AG04450 (cell line): ENCODE measurements at places on chromosomes 16 and 17.
A peak's percentile ranks its signal among the peaks of the same experiment; 100 is the strongest.

- DNase-seq, result peak; percentile 71
Observed at GRCh38 chr16:84643180-84643583, 5.1 kb upstream of the KLHL36 start.

- no peak for DNase-seq
Observed at GRCh38 chr16:79429381-79430190, 171.0 kb downstream of the MAF start.

DNA sequence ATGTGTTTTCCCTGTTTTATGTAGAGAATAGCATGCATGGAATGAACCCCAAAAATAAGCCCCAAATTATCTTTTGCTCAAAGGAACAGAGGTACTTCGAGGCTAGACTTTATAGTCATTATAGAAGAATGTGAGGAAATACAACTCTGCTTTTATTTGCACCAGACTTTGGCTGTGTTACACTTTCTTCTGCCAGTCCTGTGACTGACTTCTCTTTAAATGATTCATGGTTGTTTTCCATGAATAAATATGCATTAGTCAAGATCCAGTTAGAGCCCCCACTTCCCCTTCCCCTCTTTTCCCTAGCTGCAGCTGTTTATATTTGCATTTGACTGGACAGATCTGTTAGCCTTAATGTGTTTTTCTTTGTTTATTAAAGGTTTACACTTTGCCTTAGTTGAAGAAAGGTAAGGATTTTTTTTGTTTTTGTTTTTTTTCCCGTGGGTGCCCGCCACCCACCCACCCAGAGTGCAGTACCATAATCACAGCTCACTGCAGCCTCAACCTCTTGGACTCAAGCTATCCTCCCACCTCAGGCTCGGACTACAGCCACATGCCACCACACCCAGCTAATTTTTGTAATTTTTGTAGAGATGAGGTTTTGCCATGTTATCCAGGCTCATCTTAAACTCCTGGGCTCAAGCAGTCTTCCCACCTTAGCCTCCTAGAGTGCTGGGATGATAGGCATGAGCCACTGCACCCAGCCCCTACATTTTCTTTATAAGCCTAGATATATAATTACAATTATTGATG is 152.6 kb downstream of the CYB561 start:
- no peak for DNase-seq

- DNase-seq, result no peak
Observed at GRCh38 chr16:9870962-9871361, 311.3 kb downstream of the GRIN2A start.

DNA sequence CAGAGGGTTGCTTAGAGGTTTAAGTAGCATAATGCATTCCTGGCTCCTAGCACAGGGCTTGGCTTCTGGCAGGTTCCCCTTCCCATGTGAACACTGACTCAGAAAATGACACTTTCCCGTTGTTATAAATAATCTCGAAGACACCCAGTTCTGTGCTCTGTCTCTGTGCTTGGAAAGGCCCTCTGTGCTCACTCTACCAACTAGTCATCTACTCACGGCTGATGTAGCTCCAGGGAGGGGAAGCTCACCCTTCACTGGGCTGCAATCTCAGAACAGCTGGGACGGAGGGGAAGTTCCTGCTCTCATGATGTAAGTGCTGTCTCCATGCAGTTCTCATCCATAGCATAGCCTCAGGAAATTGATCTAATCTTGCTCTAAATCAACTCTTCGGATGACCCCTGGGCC is 230.5 kb upstream of the ASIC2 start:
- DNase-seq, result no peak

DNA sequence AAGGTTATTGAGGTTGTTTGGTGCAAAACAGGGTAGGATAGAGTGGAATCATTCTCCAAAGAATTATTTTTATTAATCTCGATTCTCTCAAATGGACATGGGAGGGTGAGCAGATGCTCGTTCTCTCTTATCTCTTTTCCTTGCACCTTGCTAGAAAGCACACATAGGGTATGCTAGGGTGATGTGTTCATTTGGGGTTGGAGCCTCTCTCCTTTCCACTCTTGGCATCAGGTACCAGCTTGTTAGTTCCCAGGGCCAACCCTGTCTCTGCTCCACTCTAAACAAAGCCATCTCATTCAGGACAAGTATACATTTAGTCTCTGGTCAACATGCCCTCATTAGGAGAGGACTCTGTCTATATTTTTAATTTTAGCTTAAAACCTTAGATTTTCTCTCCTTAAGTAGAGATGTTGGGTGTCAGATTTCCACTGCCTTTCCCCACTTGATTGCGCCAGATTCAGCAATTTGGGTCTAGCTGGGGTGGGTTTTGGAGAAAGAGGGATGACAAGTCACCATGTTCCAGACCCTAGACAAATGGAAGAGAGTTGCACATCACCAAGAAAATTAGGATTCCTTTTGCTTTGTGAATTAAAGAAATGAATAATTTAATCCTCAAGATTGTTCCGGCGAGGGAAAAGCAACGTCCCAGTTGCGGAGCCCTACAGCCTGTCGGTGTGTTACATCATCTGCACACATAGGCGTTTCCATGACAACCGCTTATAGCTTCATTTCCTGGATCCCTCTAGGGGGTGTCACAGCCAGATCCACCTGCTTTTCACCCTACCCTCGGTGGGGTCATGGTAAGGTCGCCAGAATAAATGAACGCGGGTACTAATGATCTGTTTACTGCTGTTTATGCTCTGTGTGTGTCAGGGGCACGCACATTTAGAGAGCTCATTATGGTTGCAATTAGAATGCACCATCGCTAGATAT is 41.6 kb downstream of the SNX11 start:
- DNase-seq, result no peak

- no peak for DNase-seq
Observed at GRCh38 chr17:74523308-74523707, 8.0 kb downstream of the CD300LB start.

DNA sequence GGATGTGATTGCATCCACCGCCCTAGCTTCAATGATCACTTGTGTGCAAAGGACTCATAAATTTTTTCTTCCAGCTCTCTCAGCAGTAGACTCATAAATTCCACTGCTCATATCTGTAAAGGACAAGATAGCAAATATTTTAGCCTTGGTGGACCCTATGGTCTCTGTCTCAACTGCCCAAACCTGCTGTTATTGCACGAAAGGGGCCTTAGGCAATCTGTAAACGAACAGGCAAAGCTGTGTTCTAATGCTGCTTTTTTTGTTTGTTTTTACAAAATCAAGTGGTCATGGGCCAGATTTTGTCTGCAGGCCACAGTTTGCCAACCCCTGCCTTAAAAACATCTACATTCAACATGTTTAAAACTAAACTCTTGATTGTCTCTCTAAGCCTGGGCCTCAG is 34.1 kb downstream of the FAM20A start:
- DNase-seq, result no peak

GRCh38 chr17:27526604-27527002 is 70.4 kb downstream of the KSR1 start:
- DNase-seq, result no peak

GRCh38 chr16:54136276-54136625 is 150.3 kb downstream of the IRX3 start:
- DNase-seq, result no peak

DNA sequence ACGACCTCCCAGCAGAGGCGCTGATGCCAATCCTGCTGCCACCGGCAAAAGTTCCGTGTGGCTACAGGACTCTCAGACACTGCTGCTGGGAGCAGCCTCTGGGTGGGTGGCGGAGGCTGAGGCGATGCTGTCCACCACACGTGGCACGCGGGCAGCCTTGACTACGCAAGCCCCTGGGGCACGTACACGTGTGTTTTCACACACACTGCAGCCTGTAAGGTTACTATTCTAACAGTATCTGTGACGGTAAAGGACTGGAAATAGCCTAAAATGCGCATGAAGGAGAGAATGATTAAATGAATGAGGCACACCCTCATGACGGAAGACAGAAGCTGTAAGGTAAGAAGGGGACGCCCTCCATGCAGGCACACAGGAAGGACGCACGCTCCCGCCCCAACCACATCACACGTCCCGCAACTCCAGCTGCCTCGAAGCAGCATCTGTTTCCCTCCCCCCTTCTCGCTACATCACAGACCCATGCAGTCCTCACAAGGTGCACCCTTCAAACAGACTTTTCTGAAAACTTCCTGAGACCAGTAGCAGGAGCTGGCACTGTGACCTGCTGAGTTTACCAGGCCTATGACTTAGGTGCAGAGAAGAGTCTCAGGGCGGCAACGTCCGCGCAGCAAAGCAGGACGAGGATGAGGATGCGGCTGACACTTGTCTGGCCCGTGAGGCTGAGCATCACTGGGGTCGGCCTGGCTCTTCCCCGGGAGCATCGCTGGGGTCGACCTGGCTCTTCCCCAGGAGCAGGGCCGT is 28.7 kb upstream of the FASN start:
- no peak for DNase-seq

DNA sequence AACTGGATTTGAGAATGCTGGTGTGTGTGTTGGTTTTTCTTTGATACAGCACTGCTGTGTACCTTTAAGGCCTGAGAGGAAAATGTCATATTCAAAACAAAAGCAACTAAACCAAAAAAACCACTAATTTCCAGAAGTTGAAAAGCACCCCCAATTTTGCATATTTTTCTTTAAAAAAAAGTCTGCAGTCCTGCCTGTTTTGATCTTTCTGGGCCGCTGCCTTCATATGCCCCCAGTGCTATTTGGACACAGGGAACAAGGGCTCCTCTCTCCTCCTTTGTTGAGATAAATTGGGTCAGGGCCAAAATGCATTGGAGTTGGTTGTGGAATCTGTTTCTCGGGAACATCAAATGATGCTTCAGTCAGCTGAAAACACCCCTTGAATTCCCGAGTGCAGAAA is 26.9 kb downstream of the GPT2 start:
- DNase-seq, result no peak

DNA sequence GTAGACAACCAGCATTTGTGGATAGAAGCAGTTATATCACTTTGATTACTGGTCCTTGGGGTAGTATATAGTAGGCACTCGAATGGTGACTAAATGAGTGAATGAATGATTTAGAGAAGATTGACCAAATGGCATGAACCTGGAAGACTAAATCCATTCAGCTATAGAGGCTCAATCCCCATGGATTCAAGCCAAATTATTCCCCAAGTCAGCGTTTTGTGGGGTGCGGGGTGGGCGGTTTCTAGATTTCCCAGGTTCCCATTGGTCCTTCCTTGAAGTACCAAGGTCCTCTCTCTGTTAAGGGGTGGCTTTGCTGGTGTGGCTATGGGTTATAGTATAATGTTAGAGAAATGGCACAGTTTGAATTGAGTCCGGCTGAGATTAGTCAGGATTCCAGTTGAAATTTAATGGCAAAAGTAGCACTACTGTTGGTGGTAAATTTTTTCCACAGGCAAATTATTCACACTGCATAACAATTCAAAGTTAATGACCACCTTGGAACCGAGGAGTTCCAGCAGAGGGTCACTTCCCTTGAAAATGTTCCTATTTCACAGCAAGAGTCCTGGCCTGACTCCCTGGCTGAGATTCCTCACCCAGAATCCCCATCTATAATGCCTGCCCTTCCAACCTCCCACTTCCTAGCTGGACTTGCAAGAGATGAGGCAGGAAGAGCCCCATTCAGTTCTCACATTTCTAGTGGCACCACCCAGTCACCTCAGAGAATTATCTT is 27.7 kb downstream of the PCTP start:
- no peak for DNase-seq

DNA sequence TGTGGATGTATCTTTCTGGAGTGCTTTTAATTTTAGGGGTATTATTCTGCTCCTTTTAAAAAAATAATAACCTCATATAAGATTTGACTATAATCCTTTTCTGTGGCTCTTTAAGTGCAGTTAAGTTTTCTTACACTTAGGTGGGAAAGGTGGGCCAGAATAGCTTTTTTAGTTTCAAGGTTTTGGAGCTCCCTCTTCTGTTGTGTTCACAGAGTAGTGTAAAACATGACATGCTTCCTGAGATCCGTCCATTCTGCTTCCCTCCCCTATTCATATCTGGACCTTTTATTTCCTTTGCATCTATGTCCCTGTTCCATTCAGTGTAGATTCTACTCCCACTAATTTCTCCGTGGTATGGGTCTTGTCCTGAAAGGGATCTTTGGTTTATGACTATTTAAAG is 12.8 kb downstream of the LRRC36 start:
- peak; percentile 10 for DNase-seq

DNA sequence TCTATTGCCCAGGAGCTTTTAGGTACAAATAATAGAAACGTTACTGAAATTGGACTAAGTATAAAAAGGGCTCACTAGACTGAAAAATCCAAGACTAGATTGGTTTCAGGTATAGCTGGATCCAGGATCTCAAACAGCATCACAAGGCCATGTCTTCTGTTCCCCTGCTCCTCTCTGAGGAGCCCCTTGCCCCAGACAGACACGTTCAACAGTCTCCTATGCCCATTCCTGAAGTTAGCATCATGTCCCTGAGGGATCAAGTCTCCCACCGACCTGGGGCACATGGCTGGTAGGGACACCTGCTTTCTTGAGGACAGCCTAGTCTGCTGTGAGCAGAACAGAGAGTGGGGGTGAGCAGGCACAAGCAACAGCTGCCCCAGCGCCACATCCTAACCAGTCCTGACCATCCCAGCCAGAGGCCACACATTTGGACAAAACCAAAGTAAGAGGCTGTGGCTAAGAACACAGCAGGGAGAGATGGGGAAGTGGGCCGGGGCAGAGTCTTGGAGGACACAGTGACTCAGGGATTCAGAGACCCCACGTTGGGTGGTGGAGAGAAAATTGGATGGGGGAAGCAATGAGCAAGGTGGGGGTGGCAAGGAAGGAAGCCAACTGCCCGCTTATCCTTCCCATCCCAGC is 10.5 kb upstream of the MMP2 start:
- DNase-seq, result no peak

GRCh38 chr17:75752802-75753513 is 12.0 kb downstream of the GALK1 start:
- no peak for DNase-seq

DNA sequence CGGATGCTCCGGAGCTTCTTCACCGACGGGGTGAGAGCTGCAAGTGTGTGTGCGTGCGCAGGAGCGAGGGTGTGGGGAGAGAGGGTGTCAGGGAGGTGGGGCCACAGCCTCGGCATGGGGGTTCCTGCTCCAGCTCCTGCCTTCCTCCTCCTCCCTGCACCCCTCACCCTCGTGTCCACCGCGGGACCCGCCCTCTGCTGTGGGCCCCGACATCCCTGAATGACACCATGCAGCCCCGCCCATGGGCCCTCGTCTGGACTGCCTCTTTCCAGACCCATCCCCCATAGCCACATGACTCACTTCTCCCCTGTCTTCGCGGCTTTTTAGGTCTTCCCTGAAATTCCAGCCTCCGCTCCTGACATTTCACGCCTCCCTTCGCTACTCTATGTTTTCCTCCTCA is 41.6 kb downstream of the ARHGAP23 start:
- DNase-seq, result no peak

- DNase-seq, result no peak
Observed at GRCh38 chr17:61584866-61585265, 6.2 kb downstream of the NACA2 start.
